NCI-H1092 (cell line): ENCODE measurements at places on chromosomes 5 and 9.

DNA sequence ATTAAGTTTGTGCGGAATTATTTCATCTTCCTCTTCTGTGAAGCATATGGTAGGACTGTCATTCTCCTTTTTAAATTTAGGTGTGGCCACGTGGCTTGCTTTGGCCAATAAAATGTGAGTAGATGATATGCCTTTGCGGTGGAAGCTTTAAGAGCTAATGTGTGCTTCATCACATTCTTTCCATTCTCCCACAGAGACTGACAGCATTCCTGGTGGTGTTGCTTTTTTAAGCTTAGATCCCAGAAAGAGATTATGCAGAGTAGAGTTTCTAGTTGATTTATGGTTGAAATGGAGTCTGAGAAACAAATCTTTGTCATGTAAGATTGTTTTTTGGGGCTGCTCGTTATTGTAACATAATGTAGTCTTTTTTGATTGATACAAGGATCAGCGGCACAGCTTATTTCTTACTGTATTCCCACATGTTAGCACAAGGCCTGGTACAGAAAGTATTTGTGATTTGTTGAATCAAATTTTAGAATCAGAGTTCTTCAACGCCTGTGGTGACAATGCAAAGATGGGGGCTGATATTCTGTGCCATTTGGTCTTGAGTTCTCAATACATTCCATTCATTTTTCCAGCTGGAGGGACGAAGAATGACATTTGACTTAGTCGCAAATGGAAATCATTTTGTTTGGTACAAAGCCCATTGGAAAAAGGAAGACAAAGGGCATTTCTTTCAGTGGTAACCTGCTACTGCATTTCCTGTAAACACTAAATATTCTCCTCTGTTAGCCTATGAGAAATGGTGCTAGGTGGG, 209.9 kb upstream of the VLDLR start:
- no peak for DNase-seq

GRCh38 chr5:2006971-2007291, 124.2 kb upstream of the IRX4 start:
- no peak for DNase-seq

DNA sequence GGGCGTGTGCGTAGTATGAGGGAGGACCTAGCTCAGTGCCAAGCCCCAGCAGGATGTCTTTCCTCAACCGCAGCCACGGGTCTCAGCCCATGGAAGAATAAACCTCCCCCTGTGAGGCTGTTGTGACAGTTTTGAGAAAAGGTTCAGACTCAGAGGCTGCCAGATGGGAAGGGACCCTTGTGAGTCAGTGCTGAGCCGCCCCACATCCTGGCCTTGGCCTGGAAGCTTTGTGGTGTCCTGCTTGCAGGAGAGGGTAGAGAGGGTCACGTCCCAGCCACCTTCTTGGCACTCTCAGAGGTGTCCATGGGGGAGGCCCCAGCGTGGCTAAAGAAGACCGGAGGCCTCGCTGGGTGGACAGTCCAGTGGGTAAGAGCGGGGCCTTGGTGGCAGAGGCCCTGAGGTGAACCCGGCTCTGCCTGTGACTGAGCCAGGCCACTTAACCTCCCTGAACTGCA, 2.8 kb downstream of the GRHPR start:
- no peak for DNase-seq

DNA sequence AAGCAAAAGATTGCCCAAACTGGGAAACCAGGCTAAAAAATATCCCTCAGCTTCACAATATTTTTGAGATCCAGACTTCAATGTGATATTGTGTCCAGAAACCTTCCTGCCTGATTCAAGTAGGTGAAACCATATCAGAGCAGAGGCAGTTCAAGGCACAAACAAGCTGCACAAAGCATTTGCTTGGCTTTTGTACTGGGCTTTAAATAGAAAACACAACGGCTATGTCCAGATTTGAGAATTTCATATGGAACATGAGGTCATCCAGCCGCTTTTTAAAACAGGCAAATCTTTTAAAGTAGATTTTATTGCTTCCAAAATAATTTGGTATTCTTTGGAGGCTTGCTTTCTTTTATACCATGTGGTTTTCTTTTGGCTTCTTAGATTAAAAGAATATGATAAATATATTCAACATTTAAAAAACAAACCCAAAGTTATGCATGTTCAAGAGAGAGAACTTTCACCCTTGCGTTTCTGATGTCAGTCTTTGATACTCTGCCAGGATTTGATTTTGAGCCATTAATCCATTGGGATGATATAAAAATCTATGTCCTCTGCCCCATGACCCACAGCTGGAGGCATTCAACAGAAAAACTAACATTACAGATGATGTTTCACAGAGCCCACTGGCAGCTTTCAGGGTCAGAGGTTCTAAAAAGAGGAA, 29.0 kb upstream of the CCDC112 start:
- DNase-seq = no peak

GRCh38 chr9:77374266-77374665, 196.9 kb downstream of the VPS13A start:
- no peak for DNase-seq

GRCh38 chr9:68705531-68706362, 707 bp downstream of the PIP5K1B start:
- DNase-seq = no peak

DNA sequence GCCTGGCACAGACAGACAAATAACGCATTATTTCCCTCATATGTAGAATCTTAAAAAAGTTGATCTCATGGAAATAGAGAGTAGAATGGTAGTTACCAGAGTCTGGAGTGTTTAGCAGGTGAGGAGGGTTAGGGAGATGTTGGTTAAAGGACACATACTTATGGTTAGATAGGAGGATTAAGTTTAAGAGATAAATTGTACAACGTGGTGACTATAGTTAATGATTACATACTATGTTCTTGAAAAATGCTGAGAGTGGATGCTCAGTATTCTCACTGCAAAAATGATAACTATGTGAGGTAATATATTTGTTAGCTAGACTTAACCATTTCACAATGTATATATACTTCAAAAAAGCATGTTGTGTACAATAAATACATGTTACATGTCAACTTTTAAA, 38.0 kb downstream of the CERT1 start:
- DNase-seq = no peak

DNA sequence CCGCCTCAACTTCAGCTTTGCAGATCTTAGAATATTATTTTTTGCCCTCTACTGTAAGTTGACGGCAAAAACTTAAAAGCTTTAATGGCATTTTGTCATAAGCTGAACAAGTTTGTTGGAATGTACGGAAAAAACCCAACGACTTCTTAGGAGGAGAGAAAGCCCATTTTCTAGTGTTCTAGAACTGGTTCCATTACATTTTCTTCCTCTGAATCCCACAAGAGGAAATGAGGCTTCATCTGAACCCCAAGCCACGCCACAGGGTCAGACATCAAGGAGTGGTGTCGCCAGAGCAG, 113.7 kb downstream of the LHFPL2 start:
- no peak for DNase-seq

- no peak for DNase-seq
These were observed 38.5 kb downstream of the MACROH2A1 start for GRCh38 chr5:135360278-135361274.

DNA sequence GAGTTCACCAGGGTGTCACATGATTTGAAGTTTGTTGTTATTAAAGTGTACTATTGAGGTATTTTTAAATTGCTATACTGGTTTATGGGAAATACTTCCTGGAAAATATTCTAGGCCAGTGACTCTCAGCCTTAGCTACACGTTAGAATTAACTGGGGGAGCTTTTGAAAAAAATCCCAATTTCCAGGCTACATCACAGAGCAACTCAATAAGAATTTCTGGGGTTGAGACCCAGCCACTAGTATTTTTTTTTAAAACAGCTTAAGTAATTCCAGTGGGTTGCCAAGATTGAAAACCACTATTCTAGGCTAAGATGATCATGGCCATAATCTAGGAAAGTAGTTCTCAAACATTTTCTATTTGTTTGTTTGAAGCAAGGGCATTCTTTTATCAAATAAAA, 142.9 kb upstream of the GRIA1 start:
- no peak for DNase-seq

GRCh38 chr9:19298436-19299000, 68.0 kb downstream of the DENND4C start:
- DNase-seq = no peak

- DNase-seq = no peak
These were observed 639 bp downstream of the AMACR start for GRCh38 chr5:34007201-34007620.

- DNase-seq = no peak
These were observed 93.1 kb upstream of the WWC1 start for GRCh38 chr5:168198359-168198758.

DNA sequence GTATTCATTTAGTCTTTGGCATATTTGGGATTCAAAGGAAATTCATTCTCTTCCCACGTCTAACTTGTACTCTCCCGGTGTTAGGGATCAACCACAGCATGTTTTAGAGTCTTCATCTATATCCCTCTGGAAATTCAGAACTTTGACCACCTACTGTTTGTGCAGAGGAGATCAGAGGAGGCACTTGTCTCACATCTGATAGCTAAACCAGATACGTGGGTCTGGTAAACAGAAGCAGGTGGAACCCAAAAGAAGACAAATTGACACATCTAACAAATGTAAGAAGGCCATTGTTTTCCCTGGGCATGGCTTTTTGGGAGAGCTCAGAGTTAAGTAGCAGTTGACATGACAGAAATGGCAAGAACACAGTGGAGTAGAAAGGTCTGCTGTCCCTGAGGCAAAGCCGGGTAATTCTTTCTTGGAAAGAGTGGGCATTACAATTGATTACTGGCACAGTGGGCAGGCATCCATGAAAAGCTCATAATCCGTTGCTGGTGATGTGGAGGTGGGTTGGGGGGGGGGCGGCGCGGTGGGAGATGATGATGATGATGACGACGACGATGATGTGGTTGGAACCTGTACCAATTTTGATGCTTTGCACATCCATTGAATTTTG, 27.5 kb downstream of the PIP5K1B start:
- DNase-seq = no peak

- DNase-seq = no peak
These were observed 255.2 kb downstream of the PDZD2 start for GRCh38 chr5:31894141-31894540.

DNA sequence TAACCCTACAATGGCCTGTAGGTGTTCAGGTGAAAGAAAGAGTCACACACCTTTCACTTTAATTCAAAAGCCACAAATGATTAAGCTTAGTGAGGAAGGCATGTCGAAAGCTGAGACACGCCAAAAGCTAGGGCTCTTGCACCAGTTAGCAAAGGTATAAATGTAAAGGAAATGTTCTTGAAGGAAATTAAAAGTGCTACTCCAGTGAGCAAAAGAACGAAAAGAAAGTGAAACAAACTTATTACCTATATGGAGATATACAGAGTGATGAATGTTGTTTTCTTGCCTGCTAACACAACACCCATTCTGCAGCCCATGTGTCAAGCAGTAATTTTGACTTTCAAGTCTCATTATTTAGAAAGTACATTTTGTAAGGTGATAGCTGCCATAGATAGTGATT, 254.2 kb upstream of the SLC24A2 start:
- no peak for DNase-seq

GRCh38 chr9:9216934-9217333, 1395.9 kb downstream of the PTPRD start:
- no peak for DNase-seq

DNA sequence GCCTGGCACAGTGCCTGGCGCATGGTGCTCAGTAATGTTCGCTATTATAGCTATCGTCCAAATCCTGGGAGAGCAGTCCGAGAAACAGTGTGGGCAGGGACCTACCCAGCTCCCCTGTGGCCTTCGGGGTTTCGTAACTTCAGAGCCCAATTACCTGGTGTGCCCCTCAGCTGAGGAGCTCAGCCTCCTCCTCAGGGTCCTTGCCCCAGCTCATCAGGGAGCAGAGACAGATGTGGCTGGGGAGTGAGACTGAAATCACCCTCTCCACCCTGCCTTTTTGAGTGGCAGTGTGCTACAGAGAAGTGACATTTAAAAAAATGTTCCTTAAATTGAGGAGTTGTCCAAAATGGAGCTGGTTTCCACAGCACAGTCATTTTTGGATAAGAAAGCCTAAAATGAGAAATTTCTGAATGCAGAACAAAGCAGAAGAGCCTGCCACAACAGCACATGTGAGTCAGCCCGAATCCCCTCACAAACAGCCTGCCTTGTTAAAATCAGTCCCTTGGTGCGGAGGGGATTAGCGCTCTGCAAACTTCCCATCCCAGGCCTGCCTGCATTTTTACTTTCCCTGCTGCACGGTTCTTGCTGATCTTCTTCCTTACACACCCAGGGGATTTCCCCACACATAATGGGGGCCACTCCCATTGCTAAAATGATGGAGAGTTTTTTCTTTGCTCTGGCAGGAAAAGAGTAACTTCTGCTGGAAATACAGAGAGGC, 78.1 kb upstream of the PITX1 start:
- no peak for DNase-seq

DNA sequence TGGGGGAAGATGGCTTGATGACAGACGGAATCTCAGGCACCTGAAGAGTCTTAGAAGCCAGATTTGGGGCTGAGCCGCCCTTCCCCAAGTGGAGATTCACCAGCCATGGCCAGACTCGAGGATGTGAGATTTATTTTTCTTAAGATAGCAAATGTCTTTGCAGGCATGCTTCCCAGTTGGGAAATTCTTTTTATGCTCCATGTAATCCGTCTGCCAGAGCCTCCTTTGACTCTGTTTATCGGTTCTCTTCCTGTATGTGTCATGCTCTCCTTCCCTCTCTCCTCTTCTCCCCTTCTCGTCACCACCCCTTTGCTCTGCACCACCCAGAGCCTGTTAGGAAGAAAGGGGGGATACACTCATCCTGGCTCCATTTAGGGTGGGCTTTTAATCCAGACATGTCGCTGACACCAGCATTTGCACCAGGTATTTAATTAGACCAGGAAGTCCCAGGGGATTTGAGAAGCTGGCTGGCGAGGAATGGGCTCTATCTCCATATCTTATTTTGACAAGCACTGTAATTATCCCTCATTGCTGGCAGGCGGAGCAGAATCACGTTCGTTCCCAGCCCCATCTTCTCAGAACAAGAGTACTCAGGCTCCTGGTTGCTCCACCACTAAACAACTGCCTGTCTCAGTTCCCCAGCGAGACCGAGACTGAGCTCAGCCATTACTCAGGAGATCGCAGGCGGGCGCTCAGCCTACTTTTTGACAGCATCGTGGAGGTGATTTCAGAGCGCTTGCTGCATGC, 50.9 kb downstream of the KCNIP1 start:
- DNase-seq = peak; percentile 30
